ENCODE measurements at places on chromosomes 7 and 10. TPM values are rescaled to one million over a fixed set of nuclear protein-coding genes. Genes with fewer than 3 reads are reported as not detected.

The HABP2 gene
- total RNA-seq: not detected

DNA sequence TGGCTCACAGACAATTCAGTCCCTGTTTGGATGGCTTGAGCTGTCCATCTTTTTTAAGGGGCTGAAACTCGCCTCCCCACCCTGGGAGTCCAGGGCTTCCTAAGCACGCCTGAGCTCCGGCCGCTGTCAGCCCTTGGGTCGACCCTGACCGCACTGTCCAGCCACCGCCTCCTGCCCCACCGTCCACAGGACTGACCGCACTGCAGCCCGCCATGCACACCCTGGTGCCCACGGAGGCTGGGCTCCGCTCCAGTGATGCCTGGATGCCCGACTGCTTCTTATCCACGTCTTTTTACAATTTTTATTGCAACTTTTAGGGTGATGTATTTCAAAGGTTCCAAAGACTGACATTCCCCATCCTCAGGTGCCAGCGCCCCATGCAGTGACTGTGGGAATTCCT is 39.4 kb upstream of the FOXL3 start:
- DNase-seq: no peak

GRCh38 chr10:53358536-53358935 is 586.0 kb upstream of the MBL2 start:
- DNase-seq: no peak

- no peak for DNase-seq
These were observed at the start of gene MSS51 for GRCh38 chr10:73433538-73433867. MSS51 (minus strand) TSS chr10:73433561; CDS start chr10:73428284, 5,277 bp downstream.

DNA sequence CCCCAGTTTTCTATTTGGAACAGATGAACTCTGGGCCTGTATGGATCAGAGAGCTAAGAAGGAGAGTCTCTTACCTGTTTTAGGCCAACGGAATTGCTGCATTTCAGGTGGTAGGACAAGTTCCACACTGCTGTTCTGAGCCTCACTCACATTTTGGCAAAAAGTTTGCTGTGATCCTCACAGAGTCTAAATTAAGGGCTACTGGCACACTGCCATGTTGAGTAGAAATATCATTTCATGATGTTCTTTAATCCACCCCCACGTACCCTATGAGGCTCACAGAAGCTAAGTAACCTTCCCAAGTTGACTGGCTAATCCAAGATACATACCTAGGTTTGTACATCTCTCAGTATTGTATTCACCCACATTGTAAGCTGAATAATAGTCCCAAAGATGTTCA is 447.2 kb downstream of the INHBA start:
- DNase-seq: no peak

Data from ovary (tissue), 10 donors.